Stimulated activated CD8-positive, alpha-beta memory T cell treated with anti-CD3 and anti-CD28 coated beads, Interleukin-4, amount 100 ng/mL, for 1 hour (primary cell): ENCODE measurements at places on chromosomes 6 and 20.
A peak's percentile ranks its signal among the peaks of the same experiment; 100 is the strongest.

DNA sequence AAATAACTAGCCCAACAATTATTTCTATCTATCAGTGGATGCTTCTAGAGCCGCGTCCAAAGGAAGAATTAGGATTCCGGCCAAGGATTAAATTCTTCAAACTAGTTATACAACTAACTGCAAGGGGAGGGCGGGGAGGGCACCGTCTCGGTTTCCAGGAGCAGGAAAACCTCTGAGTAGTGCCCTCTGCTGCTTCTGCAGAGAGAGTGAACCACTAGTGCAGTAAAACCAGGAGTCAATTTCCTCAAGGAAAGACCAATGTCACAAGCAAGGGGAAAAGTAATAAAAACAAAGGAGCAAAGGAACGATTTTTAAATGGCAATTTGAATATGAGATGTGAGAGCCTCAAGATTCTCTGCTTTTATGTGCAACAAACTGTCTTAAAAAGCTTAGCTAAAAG, 16.5 kb upstream of the UBE2J1 start:
- no peak for DNase-seq

DNA sequence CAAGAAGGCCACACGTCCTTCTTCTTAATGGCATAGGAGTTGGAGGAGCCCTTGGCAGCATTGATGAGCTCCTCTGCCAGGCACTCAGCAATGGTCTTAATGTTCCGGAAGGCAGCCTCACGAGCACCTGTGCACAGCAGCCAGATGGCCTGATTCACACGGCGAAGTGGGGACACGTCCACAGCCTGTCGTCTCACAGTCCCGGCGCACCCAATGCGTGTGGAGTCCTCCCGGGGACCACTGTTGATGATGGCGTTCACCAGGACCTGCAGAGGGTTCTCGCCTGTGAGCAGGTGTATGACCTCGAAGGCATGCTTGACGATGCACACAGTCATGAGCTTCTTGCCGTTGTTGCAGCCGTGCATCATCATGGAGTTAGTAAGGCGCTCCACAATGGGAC, 4.6 kb upstream of the TSPYL4 start:
- no peak for DNase-seq

- DNase-seq: no peak
Measured at GRCh38 chr6:24010133-24010532, 115.9 kb upstream of the NRSN1 start.

DNA sequence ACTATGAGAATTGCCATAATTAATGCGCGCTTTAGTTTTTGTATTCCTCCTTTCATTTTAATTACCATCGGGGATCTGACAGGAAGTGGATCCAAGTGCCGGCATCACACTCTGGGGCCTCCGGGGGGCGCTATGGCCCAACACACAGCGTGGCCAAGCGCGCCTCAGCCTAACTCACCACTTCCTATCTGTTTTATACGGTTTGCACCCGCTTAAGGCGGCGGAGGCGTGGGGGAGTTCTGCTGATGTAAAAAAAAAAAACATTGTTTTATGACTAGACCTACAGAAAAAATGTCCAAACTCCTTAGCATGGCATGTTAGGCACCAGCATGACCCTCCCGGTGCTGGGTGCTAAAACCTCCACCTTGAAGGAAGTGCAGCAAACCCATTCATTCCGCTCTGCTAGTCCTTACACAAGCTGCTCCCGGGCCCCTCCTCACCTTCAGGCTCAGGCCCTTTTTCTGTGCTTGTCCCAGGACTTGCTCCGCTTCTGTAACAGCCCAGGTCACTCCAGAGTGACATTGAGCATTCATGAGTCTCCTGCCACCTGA, 4.5 kb upstream of the EBF4 start:
- DNase-seq: peak; percentile 54

- DNase-seq: no peak
Measured at GRCh38 chr6:146149770-146150169, 120.9 kb downstream of the GRM1 start.

DNA sequence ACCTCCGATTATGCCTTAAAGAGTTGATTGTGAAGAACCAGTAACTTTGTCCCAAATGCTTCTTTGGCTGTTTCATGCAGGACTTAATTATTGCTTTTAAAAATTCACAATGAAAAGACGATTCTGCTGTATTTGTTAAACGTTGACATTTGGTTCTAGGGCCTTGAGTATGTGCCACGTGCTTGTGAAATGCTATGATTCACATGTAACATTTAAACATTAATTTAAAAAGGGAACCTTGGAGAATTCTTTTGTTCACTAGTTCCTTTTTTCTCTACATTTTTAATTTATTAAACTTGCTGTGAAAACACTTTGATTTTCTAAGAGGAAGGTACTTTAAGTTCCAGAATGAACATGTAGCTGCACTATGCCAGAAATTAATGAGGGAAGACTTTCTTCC, 9.5 kb downstream of the GZF1 start:
- DNase-seq: no peak

- DNase-seq: no peak
Measured at GRCh38 chr6:139468178-139468819, 93.9 kb upstream of the CITED2 start.

DNA sequence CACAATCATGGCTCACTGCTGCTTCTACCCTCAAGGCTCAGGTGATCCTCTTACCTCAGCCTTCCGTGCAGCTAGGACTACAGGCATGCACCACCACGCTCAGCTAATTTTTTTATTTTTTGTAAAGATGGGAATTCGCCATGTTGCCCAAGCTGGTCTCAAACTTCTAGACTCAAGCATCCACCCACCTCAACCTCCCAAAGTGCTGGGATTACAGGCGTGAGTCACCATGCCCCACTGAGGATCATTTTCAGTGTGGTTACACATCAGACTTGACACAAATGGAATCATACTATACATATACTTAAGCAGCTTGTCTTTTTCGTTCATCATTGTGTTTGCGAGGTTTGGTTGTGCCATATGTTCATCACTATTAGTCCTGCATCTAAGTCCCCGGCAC, 26.6 kb downstream of the ZC3H12D start:
- no peak for DNase-seq

- DNase-seq: no peak
Measured at GRCh38 chr6:74937936-74938335, 267.9 kb downstream of the COL12A1 start.

GRCh38 chr20:48336597-48336996, 491.2 kb downstream of the PREX1 start:
- DNase-seq: no peak

DNA sequence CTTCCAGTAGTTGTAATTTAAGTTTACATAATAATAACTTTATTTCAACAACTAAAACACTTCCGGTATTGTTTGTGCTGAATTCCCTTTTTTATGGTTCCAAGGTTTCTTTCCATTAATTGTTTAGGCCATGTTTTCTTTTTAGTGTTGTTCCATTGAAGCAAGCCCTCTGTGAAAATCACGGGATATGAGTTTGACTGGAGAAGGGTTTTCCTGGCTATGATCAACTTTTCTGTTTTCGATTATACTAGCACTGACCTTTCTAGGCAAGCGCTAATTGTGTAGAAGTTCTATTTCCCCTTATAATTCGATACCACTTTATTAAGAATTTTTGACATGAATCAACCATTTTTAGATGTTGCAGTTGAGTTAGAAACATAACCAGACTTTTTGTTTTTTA, 2.4 kb downstream of the LAMA2 start:
- no peak for DNase-seq

GRCh38 chr20:21099751-21100577, 6.2 kb downstream of the LINC00237 start:
- DNase-seq: no peak

DNA sequence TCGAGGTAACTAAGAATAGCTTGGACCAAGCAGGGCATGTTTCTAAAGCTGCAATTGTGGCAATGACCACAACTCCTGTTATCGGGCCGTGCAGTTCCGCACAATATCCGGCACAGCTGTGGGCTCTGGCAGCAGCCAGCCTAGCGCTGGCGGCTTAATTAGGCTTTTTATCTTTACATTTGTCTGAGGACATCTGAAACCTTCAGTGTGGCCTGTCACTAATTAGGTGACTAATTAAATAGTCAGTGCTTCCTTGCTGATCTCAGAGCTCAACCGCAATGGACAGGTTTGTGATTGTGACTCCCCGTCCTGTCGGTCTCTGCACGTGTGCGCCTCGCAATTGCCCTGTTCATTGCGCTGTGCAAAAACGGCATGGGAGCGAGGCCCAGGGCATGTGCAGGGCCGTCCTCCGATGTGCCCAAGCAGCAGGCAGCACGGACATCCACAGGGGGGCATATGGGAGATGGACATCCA, 134.8 kb upstream of the INSM1 start:
- no peak for DNase-seq

DNA sequence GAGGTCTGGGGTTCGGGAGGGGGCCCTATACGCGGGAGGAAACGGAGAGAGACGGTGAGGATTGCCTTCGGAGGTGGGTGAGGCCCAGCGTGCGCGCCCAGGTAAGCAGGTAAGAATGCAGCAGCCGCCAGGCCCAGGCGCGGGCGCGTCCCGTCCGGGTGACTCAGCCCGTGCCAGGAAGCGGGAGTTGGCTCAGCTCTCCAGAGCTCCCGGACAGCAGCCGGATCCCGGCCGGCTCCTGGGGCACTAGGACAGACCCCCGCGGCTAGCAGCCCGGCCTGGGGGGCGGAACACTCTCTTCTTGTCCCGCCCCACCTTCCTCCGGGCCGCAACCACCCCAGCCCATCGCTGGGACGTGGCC, 1.5 kb upstream of the MDFI start:
- no peak for DNase-seq

GRCh38 chr6:47655719-47656595, 42.4 kb upstream of the ADGRF4 start:
- no peak for DNase-seq
